ENCODE measurements at places on chromosomes 6 and 20.

GRCh38 chr6:82458705-82459104, 95.1 kb downstream of the TPBG start:
- no peak for DNase-seq

- DNase-seq: no peak
Observed at GRCh38 chr6:15254070-15254975, 8.5 kb downstream of the JARID2 start.

GRCh38 chr6:64280569-64280968, 645.0 kb downstream of the PHF3 start:
- DNase-seq: no peak

DNA sequence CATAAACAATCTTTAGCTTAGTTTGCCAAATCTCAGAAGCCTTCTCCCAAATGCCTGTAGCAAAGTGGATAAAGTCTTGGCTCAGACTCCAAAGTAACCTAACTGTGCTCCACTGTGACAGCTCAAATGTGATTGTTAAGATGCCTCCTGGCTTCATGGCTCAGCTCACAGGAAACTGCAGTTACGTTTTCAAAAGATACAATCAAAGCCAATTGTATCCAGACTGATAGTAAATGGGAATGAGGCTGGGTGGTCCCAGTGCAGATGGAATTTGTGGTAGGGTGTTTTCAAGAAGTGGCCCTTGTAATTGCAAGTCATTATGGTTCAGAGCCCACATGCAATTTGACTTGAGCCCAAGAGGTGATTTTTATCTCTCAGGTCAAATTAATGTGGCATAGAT, 151.2 kb upstream of the TAB2 start:
- no peak for DNase-seq

- no peak for DNase-seq
Observed at GRCh38 chr6:34509782-34510181, 43.9 kb downstream of the PACSIN1 start.

DNA sequence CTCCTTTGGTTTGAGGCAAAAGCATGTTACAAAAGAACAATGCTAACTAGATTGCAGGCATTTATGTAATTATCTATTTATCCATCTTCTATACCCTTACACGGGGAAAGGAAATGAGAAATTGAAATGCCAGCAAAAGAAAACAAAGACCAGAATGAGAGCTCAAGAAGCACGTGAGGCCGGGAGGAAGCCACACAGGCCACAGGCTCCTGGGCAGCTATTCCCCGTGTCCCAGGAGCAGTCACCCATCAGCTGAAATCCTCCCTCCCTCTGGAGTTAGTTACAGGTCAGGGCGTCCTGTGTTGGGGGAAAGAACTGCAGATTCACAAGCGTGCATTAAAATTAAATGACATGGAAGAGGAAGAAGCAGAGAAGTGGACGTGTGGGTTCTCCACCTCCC, 64.7 kb upstream of the RPS6KA2 start:
- DNase-seq: no peak

- DNase-seq: no peak
Observed at GRCh38 chr6:138258991-138259390, 40.7 kb upstream of the PBOV1 start.

GRCh38 chr6:135192256-135193174, 11.4 kb downstream of the MYB start:
- no peak for DNase-seq

- DNase-seq: no peak
Observed at GRCh38 chr6:168870982-168871381, 382.7 kb downstream of the THBS2 start.

DNA sequence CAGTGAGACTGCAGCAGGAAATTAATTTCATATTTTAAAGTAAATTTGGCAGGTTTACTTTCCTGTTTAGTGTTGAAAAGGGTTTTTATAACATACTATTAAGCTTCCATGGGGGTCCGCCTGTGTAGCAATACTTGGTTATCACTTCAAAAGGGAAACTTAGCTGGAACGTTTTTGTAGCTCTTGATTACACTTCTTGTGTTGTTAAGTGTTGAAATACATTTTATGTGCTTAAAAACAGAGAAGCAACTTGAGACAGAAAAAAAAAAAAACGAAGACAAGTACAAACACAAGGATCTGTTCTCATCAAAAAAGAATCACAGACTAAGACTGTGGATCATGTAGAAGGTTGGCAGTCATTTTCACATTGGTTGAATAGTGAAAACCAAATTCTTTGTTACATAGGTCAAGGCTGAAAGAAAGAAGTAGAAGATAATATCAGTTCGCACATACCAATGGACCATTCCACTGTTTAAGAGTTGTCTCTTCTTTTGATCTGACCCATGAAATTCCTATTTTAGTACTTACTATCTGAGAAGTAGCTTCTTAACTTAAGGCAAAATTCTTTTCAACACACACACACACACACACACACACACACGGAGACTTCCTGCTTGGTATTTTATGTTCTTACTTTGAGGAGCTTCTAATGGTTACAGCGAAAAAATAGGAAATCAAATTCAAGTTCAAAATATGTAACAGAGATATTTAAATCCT, 113.9 kb upstream of the SLC35B3 start:
- no peak for DNase-seq

- DNase-seq: peak; percentile 30
Observed at GRCh38 chr20:16476032-16476431, 97.2 kb downstream of the KIF16B start.

GRCh38 chr6:116969211-116969863, 92.3 kb downstream of the RFX6 start:
- peak; percentile 14 for DNase-seq

- DNase-seq: no peak
Observed at GRCh38 chr6:156269751-156270369, 507.3 kb upstream of the ARID1B start.

GRCh38 chr20:60691966-60692615, 560.0 kb upstream of the CDH4 start:
- no peak for DNase-seq

DNA sequence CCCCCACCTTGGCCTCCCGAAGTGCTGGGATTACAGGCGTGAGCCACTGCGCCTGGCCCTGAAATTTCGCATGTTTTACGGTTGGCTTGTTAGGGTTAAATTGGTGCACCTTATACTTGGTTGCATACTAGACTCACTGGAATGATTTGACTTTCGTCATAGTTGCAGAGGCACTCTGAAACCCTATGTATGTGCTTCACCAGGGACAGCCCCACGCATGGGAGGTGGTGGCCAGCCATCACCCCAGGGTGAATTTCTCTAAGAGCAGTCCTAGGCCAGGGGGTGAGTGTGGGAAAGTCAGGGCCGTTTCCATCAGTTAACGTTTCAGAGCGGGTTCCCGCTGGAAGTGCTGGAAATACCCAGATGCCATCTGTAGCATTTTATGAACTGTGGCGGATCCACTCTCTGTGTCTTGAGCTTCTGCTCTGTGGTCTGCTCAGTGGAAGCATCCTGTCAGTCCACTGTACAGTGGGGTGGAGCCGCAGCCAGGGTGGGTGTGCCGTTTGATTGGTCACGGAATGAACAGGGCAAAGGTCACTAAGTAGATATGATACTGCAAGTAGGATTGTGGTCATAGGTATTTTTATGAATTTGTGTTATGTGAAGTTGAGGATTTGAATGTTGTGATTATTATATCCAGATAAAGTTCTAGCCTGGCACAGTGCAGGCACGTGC, 13.2 kb downstream of the DNAJC5 start:
- DNase-seq: no peak

DNA sequence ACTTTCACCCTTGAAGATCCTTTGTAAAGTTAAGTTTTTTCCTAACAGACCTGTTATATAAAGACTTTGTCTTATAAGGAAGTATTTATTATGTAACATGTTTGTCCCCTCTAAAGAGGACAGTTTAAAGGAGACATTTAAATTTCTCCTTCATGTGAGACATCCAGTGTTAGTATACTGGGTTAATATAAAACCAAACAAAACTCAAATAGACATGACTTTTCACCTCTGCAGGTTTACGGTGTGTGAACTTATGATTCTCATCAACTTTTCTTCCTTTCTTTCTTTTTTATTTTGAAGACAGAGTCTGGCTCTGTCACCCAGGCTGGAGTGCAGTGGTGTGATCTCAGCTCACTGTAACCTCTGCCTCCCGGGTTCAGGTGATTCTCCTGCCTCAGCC, 17.4 kb upstream of the MPC1 start:
- no peak for DNase-seq

DNA sequence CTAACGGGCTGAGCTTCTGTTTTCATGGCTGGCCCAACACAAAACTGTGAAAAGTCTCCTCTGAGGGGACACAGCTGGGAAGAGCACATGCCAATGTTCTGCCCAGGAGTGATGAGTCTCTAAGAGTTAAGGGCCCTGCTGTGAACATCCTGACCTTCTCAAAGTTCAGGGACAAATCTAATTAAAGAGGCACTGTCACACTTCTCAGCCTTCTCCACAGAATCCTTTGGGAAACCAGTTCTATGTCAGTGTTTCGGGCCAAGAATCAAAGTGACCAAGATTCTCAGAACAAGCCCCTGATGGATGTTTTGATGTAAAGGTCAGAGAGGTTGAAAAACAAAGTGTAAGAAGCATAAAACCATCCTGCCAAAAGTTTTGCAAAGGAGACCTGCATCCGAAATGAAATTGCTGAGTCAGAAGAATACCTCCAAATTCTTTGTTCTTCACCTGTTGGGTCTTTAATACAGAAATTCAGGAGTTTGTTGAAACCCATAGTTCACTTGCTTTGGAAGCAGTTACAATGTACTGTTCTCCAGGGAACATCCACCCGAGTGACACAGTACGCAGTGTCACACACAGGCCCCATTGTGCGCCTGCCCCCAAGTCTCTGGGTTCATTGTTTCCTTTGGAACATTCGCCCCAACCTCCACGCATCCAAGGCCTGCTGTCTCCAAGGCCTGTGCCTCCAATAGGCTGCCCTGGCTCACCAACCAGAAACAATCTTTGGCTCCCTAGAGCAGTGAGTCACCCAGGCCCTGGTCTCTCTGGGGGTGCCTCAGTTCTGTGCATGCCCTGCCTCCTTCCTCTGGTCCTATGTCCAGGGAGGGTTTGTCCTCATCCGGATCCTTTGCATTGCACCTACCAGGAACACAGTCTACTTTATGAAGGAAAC, 65.5 kb upstream of the QKI start:
- no peak for DNase-seq

DNA sequence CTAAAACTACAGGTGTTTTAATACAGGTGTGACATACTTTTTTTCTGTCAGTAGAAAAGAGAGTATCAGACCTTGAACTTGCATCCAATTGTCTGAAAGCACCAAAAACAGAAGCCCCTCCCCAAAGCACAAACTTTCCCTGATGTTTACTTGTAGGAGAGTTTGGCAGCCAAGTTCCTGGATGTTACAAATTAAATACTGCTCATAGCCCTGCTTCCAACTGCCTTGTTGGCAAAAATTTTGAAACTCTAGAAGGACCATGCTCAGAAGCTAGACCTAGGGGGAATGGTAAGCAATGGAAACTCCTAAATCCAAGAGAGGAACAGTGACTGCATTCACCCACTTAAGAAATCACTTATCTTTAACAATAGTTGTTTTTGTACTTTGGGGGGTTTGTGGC, 17.0 kb upstream of the ARG1 start:
- no peak for DNase-seq

- no peak for DNase-seq
Observed at GRCh38 chr6:10908228-10908627, 21.4 kb downstream of the SYCP2L start.

- no peak for DNase-seq
Observed at GRCh38 chr20:56437196-56437960, 25.3 kb downstream of the CASS4 start.

GRCh38 chr6:170489836-170490235, 63.3 kb downstream of the PSMB1 start:
- no peak for DNase-seq

- peak; percentile 86 for DNase-seq
Observed at GRCh38 chr20:43590392-43591303, at the start of gene IFT52. Gene IFT52, plus strand, starts transcription at chr20:43590937. Its CDS starts 3,762 bp downstream, at chr20:43594699.

DNA sequence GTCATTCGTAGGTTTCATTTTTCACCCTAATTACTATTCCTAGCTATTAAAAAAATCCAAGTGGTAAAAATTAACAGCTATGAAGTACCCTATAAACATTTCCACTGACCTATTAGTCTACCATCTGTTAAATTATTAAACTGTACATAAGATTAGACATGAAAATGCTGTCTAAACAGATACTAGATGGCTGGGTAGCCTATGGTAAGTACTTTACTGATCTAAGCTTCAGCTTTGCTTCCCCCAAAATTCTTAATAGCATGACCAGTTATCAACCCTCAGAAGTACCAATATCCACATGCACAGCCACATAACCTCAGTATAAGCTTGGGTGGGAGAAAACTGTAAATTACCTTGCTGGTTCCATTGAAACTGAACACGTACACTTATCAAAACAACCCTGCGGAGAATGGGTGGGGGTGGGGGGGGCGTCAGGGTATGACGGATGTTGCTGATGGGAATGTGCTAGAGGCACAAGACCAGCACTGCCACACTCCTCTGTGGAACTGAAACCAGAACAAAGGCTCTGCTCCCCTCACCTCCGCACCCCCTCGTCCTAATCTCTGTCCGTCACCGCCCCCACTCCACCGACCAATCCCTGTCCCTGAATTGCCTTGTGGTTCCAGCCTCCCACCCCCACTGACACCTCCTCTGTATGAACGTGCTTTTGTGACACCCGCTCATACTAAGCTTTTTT, 45.3 kb downstream of the B4GALT5 start:
- peak; percentile 69 for DNase-seq

- no peak for DNase-seq
Observed at GRCh38 chr20:59062081-59062480, 19.5 kb upstream of the PRELID3B start.

DNA sequence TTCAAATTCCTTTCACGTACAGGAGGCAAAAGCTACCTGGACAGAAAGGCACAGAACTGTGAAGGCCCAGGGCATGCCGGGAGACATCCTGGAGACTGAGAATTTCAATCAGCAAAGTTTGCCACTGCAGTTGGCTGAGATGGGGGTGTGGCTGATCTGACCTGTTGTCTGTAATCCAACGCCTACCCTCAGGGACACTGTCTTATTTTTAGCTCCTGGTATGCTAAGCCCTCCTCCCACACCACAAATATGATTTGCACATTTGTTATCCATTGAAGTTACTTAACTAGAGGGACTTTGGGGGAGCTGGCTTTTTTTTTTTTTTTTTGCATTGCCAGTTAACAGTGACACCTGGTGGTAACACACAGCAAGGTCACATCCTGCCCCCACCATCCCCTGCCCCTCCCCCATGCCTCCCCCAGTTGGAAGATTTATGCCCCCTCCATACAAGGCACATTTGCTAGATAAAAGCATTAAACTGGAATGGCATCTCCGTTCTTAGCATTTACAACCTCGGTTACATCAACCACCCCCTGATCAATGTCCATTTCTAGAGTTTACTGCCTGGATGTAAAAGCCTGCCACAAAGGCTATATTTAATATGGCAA, 40.4 kb downstream of the TTI1 start:
- DNase-seq: peak; percentile 7
